ENCODE measurements at places on chromosomes 2 and 18. TPM values are rescaled to one million over a fixed set of nuclear protein-coding genes. Genes with fewer than 3 reads are reported as not detected.
A peak's percentile ranks its signal among the peaks of the same experiment; 100 is the strongest.

GRCh38 chr2:208360259-208361076, 46.1 kb upstream of the PTH2R start:
- DNase-seq, result peak; percentile 27

DNA sequence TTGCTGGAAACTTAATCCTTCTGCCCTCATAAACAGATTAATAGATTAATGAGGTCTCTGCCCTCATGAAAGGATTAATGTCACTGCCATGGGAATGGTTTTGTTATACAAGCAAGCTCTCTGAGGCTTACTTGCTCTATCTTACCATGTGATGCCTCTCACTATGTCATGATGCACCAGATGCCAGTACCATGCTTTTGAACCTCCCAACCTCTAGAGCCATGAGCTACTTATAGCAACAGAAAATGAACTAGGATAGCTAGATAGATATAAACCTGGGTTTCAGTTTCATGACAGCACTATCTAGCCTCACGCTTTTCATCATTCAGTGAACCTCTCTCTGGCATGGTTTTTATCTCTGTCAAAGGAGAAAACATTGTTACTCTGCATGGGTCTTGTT, 371.6 kb upstream of the LRP1B start:
- DNase-seq, result no peak

- DNase-seq, result no peak
Measured at GRCh38 chr2:241546771-241547498, 11.6 kb upstream of the BOK start.

DNA sequence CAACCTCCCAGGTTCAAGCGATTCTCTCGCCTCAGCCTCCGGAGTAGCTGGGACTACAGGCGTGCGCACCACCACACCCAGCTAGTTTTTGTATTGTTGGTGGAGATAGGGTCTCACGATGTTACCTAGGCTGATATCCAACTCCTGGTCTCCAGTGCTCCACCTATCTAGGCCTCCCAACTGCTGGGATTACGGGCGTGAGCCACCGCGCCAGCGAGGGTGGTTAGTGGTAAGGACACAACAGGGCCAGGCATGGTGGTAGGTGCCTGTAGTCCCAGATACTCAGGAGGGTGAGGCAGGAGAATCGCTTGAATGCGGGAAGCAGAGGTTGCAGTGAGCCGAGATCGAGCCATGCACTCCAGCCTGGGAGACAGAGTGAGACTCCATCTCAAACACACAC, 26.6 kb upstream of the DUSP2 start:
- no peak for DNase-seq

LIMS2 gene
- total RNA-seq, result 1.2 TPM

SIX3 gene
- not detected for total RNA-seq

CPO gene
- not detected for total RNA-seq

Data from occipital lobe (tissue), 3 donors.